ENCODE measurements at places on chromosomes 6 and 20. TPM values are rescaled to one million over a fixed set of nuclear protein-coding genes. Genes with fewer than 3 reads are reported as not detected.

Gene SLC35F1
- total RNA-seq, result not detected

Gene SNRPB2
- 58.6 TPM for total RNA-seq

Gene BACH2
- total RNA-seq, result 0.65 TPM

Gene ARMH2
- not detected for total RNA-seq

Gene SOD2
- 184 TPM for total RNA-seq
